ENCODE measurements at places on chromosomes 7 and 10. TPM values are rescaled to one million over a fixed set of nuclear protein-coding genes. Genes with fewer than 3 reads are reported as not detected.

DNA sequence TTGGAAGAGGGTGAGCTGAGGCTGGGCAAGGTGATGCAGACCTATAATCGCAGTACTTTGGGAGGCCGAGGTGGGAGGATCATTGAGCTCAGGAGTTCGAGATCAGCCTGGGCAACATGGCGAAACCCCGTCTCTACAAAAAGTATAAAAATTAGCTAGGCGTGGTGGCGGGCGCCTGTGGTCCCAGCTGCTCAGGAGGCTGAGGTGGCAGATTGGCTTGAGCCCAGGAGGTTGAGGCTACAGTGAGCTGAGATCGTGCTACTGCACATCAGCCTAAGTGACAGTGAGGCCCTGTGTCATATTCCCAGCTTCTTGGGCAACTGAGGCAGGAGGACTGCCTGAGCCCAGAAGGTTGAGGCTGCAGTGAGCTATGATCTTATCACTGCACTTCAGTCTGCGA, 13.6 kb downstream of the BMPR1A start:
- no peak for DNase-seq

DNA sequence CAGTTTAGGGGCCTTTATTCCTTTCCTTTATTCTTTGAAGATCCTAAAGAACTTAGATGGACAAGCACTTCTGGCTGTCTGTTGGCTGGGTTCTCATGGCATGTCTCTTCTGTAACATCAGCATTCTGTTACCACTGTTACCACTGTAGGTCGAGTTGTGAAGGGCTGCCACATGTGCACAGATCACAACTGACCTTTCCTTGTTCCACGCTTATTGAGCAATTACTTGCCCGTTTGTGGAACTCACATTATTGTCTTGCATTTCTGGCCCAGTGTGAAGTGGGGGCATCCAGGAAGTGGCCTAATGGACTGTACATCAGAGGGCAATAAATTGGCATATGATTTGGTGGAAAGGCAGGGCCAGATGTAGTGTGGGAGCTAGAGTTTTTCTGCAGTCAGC, 23.7 kb downstream of the GBF1 start:
- DNase-seq, result no peak

GPR15LG gene
- not detected for polyA plus RNA-seq

GRCh38 chr10:89097226-89097625, 106.6 kb downstream of the FAS start:
- DNase-seq, result no peak

SYNPO2L gene
- not detected for polyA plus RNA-seq

GRCh38 chr10:60845038-60845437, 66.8 kb downstream of the CDK1 start:
- DNase-seq, result no peak

DNA sequence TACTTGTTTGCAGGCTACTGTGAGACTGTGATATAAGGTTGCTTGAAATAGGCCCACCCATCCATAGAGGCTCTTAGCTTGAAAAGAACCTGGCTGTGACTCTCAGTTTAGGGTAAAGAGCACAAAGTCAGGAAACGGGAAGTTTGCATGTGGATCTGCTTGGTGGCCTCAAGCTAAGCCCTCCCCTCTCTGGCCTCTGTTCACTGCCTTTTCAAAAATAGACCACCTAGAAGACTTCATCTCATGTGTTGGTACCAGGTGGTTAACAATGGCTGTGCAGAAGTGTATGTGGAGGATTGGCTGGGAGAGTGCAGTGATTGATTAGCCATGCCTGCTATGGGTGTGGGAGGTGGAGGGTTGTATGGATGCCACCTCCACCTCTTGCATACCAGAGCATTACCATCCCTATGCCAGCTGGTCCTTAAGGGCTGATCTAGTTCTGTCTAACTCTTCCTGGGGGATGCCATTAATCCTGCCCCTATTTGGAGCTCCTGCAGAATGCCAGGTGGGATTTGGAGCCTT, 122.0 kb downstream of the ZMIZ1 start:
- DNase-seq, result no peak

CALY gene
- 0.73 TPM for polyA plus RNA-seq

HOXA9 gene
- polyA plus RNA-seq, result 1.3 TPM

NPFFR1 gene
- polyA plus RNA-seq, result not detected

- no peak for DNase-seq
Measured at GRCh38 chr7:33201821-33202220, 72.5 kb downstream of the BBS9 start.
